A172 (cell line): ENCODE measurements at places on chromosomes 1 and 21. TPM values are rescaled to one million over a fixed set of nuclear protein-coding genes. Genes with fewer than 3 reads are reported as not detected.

DNA sequence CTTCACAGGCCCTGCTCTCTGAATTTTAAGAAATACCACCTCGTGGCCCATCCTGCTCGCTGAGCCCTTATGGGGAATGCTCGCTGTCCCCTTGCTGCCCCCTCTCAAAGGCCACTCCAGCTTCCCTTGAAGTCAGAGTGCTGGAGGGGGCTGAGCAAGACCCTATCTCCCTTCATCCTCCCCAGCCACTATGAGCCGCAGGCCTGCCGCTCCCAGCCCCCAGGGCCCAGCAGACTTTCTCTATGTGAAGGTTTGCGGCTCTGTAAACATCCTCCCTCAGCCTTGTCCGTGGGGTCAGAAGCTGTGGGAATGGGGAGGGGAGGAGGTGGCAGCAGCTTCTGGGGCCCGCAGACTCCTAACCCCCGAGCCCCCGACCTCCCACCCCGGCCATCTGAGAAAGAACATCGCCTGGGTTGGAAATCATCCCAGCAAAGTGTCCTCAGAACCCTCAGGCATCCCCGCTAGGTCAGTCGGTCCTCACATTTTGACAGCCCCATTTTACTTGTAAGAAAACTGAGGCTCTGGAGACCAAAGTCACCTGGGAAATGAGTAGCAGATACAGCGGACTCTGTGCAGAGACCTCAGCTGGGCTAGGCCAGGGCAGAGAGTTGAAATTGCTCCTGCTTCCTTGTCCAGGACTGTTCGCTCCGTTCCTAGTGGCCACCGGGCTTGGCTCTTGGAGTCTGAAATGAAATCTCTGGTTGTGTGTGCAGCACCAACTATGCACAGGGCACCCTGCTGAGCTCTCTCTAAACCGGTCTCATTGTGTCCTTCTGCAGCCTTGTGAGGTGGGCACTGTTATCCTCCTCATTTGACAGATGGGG lies 4.4 kb downstream of the KCNQ4 start:
- no peak for DNase-seq

GRCh38 chr1:21321963-21322680 lies 31.9 kb upstream of the ECE1 start:
- no peak for DNase-seq

LYST gene
- 17.6 and 32.8 TPM in 2 replicates for total RNA-seq

MYBPHL gene
- total RNA-seq: 1.8 TPM in 1 of 2 replicates, not detected in the other
